ENCODE measurements at places on chromosomes 7 and 10.
A peak's percentile ranks its signal among the peaks of the same experiment; 100 is the strongest.

- no peak for DNase-seq
Observed at GRCh38 chr7:25844102-25844870, 307.7 kb upstream of the NFE2L3 start.

GRCh38 chr7:136370137-136370536, 393.0 kb upstream of the MTPN start:
- no peak for DNase-seq

DNA sequence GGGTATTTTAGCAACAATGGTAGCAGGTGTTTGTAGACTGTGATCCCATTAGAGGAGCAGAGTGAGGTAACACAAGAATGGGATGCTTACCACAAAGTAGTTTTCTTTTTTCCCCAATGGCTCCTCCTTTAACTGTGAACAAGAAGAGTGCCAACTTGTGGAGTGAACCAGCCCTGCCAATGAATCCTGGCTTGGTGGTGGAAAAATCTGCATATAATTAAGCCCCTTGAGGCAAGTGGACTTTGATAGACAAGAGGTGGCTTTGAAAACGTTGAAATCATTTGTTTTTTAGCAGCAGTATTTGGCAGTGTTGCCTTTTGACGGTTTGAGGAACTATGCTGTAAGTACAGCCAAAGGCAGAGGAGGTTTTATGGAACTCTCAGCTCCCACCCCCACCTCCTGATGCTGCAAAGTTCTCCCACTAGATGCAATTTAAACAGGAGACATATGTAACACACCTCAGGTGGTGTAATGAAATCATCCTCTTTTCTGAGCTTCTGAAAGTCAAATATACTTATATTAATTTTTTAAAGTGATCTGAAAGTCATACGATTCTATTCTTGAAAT, 295.6 kb downstream of the DPP6 start:
- DNase-seq: no peak

DNA sequence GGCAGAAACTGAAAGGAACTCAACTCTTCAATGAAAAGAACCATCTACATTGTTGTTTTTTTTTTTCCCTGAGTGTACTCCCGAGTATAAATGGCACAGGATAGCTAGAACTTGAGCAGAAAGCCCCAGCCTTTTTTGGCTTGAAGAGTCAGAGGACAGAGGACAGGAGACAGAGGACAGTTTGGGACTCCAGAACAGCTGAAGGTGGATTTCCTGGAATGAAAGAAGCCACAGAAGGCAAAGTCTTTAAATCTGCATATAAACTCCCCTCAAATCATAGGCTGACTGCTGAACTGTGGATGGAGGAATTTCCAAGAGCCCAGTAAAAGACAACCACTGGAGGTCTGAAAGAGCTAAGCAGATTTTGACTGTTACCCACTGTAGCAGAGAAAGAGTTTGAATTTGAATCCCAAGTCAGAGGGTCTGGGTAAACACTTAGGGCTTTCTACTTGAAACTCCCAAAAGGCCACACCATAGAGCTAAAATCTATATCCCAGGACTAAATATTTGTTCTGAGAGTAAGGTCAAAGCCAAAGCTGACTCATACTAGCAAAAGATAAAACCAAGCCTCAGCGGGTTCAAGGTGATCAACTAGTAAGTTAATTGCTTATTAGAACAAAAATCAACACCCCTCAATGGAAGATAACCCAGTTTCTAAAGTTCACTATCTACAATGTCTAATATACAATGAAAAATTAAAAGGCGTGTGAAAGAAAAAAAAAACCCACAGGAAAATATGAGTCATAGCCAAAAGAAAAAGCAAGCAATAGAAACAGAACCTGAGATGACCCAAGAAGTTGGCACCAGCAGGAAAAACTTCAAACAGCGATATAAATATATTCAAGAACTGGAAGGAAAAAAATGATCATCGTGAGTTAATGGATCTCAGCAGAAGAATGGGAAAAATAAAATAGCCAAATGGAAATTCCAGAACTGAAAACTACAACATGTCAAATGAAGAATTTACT, 1.8 kb upstream of the OPN1SW start:
- no peak for DNase-seq

GRCh38 chr7:44247868-44248651, 47.3 kb downstream of the YKT6 start:
- DNase-seq: no peak

DNA sequence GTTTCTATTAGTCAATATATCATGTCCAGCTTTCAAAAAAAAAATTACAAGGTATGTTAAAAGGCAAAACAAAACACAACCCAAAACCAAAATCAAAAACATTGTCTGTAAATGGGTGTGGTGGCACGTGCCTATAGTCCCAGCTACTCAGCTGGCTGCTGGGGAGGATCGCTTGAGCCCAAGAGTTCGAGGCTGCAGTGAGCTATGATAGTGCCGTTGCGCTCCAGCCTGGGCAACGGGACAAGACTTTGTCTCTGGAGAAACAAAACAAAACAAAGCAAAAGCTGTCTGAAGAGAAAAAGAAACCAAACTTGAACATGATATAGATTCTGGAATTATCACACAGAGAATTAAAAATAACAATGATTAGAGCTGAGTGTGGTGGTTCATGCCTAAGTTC, 10.3 kb upstream of the CPA5 start:
- no peak for DNase-seq

DNA sequence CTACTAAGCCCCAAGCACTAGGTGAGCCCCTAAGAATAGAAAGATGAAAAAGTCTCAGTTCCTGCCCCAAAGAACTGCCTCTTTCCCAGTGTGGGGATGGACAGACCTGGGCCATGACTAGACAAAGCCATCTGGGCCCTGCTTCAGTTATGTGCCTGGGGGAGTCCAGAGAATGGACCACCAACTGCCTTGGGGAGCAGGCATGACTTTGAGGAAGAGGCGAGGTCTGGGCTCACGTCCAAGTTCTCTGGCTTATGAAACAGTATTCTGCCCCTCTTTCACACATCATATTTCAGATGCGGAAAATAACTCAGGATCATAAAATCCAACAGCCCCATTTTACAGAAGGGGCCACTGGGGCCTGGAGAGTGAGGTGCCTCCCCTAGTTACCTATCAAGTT, 80.3 kb downstream of the PLXNA4 start:
- DNase-seq: no peak

DNA sequence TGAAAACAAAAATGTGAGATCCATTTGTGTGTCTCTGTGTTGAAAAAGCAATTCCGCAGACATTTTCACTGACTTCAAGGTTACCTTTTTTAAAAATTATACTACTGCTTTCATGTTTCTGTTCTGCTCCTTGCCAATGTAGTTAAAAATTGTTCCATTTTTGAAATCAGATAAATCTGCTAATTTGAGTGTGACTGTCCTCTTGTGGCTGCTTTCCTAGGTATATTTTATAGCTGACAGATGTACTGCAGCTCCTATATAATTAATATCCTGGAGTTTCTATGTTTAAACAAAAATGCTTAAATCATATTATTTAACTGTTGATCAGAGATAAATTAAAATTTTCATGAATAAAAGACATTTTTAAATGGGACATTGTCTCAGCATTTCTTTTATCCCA, 177.6 kb upstream of the LRRTM3 start:
- DNase-seq: no peak

- DNase-seq: no peak
Observed at GRCh38 chr10:101778151-101778780, 2.4 kb upstream of the FGF8 start.

DNA sequence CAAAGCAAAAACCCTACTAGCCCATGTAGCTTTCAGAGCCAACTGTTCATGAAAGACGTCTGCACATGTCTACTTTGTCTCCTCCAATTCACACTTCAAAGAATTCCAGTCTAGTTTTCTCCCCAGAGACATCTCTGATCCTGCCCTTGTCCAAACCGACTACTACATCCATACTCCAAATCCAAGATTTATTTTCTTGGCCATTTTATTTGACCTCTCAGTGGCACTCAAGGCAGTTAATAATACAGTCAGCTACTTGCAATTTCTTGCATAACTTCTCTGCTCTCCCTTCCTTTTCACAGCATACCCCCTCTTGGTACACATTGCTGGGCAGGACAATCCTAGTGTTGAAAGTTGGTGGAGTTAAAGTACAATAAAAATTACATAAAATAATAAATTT, 170.9 kb upstream of the INHBA start:
- no peak for DNase-seq

- no peak for DNase-seq
Observed at GRCh38 chr10:32326119-32326518, 20.8 kb downstream of the EPC1 start.

DNA sequence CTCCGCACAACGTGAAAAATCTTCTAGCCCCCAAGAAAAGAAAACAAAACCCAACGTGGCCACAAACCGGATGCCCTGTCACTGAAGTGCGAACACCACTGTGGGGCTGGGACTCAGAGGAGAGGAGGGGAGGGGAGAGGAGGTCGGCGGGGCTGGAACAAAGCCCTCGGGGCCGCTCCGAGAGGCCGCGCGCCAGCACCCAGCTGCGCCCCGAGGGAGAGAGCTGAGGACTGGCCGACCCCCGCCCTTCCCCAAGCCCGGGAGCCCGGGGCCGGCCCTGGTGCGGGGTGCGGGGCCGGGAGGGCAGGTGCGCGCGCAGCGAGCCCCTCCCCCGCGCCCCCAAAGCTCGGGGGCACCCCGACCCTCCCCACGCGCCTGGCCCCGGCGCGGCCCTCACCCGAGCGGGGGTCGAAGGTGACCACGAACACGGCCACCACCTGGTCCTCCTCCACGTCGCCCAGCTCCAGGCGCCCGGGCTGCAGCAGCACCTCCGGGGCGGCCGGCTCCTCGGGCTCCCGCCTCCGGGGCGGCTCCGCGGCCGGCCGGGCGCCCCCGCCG, 398 bp downstream of the DENND11 start:
- peak; percentile 69 for DNase-seq

GRCh38 chr10:50387732-50388073, 136.4 kb upstream of the ASAH2 start:
- DNase-seq: no peak

DNA sequence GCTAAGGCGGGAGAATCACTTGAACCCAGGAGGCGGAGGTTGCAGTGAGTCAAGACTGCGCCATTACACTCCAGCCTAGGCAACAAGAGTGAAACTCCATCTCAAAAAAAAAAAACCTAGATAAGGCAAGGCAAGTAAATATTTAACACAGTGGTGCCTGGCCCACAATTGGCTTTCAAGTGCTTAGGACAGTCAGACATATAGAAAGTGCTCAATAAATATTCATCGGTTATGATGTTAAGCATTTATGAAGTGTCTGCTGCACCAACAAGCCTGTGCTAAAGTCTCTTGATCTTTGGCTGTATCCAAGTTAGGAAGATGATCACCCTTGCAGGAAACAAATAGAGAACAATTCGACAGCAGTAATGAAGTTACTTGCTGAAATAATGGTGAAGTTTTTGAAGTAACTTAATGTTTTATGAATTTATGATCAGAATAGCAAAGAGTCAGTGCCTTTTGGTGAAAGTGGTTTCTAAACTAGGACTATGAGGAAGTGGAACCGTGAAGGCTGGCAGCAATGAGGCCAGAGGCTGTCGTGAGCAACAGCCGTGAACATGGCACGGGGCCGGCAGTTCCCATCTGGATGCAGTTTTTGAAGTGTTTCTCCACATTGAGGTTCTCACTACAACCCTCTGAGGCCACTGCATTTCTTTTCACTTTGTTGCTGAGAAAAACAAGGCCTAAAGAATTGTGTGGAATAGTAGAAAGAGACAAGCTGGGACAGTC, 48.1 kb upstream of the GATA3 start:
- DNase-seq: no peak

GRCh38 chr7:130944997-130945396, 211.0 kb upstream of the KLF14 start:
- no peak for DNase-seq

- no peak for DNase-seq
Observed at GRCh38 chr7:28678431-28678965, 266.2 kb downstream of the CREB5 start.

GRCh38 chr7:16535500-16535899, 8.9 kb downstream of the LRRC72 start:
- no peak for DNase-seq

DNA sequence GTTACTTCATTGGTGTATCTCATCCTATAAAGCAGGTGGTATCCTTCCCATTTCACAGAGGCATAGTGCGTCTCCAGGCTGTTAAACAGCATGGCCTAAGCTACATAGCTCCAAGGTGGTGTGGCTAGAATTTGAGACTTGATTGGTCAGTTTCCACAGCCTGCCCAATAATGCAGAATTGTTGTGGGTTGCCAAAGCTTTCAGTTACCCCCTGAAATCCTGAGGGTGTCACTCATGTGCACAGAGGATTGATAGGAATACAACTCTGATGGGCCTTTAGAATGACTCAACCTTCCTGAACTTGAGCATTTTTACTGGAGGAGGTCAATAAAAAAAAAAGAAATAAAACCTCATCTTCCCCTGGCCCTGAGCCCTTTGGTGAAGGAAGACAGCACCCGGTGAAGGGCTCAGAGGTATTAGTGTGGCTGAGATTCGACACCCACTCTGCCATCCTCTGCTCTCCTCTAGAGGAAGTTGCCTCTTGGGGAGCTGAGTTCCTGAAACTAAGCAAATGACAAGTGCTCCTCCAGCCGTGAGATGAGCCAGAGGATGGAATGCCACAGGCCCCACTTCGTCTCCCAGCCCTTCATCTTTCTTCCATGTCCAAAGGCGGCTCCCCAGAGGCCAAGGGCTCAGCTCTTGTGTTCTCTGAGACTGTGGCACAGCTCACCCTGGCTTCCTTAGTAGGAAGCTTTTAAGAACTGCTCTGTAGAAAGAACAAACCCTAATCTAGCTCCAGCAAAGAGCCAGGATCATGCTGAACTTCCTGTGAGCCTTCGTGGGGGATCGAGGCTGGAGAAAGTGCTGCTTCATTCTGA, 1.0 kb downstream of the ACSL5 start:
- peak; percentile 26 for DNase-seq

GRCh38 chr7:121138262-121138933, 149.9 kb downstream of the CPED1 start:
- DNase-seq: peak; percentile 26

- DNase-seq: no peak
Observed at GRCh38 chr7:96250776-96251361, 71.0 kb downstream of the SLC25A13 start.

DNA sequence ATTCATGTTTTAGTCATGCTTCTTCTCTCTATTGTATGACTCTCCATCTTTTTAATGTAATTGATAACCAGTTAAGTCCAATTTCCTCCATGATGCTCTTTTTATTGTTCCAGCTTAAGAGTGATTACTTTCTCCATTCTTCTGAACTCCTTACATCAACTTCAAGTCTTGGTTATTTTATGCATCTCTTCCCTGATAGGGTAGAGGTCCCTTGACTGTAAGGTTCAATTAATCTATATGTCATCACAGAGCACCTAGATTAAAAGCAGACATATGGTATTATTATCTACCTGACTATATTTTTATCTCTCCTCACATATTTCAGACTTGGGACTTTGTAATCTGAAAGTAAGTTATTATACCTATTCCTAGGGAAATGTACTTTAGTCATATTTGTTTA, 853.1 kb downstream of the REEP3 start:
- DNase-seq: no peak

- DNase-seq: no peak
Observed at GRCh38 chr7:98930921-98931320, 52.6 kb downstream of the TRRAP start.

- no peak for DNase-seq
Observed at GRCh38 chr10:80410122-80410521, 1.8 kb downstream of the PRXL2A start.

Data from activated B cell treated with CpG ODN at 0.5 μM for 24 hours (primary cell).